NCI-H2029 (cell line): ENCODE measurements at places on chromosomes 13 and 19.
A peak's percentile ranks its signal among the peaks of the same experiment; 100 is the strongest.

DNA sequence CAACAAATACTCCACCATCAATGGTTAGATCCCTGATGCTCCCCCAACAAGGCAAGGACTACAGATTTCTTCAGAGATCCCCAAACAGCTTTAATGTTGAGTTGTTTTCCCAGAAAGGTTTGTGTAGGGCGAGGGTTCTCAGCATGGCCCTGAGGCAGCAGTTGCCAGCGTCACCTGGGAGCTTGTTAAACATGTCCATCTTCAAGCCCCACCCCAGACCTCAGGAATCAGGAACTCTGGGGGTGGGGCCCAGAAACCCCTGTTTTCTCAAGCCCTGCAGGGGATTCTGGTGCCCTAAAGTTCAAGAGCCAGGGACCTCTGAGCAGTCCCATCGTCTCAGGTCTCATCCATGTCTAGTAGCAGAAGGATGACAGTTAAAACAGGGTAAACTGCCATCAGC, 9.6 kb downstream of the EFNB2 start:
- DNase-seq = no peak

DNA sequence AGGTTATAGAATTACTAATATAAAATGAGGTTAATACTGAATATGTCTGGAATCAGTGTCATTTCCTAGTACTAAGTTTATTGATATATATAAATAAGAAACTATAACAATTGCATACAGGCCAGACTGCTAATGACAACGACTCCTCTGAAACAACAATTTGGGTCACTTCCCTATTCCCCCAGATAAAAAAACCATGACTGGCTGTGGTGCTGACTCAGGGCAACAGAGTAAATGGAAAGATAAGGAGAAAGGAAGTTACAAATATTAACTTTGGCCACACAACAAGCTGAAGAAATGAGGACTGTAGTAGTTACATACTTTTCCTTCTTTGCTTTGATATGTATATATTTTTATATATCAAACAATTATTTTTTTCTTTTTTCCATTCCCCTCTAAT, 263.7 kb upstream of the PCDH9 start:
- DNase-seq = no peak

DNA sequence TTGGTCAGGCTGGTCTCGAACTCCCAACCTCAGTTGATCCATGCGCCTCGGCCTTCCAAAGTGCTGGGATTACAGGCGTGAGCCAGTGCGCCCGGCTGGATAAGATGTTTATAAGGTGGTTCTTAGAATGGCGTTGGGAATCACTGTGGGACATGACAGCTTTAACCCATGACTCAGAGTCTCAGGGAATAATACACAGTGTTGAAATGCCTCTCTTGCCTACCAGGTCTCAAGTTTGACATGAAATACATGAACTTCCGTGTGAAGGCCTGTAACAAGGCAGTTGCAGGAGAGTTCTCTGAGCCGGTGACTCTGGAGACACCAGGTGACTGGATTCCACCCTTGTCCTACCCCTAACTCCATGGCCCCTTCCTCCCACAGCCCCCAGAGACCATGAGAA, 12.6 kb downstream of the FSD1 start:
- no peak for DNase-seq

DNA sequence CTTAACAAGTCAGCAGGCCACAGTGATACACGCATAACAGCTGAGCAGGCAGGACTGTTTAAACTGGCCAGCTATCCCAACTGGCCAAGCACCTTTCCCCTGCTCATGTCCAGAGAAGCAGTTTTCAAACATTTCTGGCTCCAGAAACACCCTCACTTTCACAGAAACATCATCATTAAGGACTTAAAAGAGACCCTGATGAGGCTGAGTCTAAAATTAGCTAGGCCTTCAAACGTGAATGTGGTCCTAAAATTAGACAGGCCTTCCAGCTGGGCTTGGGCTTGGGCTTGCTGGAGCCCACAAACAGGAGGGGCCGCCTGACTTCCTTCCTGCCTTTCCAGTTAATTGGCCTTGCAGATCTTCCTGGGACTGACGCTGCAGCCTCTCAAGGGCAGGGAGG, 334.2 kb downstream of the DNAJC15 start:
- DNase-seq = no peak

GRCh38 chr13:51624695-51625345, 40.6 kb downstream of the WDFY2 start:
- no peak for DNase-seq

DNA sequence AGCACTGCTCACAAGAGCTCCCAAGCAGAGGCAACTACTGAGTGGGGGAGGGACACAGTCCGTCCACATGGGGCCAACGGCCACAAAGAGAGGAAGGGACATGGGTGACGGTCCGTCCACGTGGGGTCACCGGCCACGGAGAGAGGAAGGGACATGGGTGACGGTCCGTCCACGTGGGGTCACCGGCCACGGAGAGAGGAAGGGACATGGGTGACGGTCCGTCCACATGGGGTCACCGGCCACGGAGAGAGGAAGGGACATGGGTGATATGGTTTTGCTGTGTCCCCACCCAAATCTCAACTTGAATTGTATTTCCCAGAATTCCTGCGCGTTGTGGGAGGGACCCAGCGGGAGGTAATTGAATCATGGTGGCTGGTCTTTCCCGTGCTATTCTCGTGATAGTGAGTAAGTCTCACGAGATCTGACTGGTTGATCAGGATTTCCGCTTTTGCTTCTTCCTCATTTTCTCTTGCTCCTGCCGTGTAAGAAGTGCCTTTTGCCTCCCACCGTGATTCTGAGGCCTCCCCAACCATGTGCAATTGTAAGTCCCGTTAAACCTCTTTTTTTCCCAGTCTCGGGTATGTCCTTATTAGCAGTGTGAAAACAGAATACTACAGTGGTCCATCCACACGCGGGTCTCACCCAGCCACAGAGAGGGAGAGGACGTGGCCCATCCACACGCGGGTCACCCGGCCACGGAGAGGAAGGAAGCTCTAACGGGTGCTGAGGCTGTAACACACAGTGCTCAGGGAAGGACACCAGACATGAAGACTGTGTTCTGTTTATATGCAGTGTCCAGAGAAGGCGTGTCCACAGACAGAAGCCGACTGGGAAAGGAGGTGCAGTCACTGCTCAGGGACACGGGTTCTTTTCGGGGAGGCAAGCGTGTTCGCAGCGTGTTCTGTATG, 48.5 kb downstream of the GAS6 start:
- no peak for DNase-seq

GRCh38 chr13:109704771-109705635, 81.4 kb downstream of the IRS2 start:
- peak; percentile 80 for DNase-seq

DNA sequence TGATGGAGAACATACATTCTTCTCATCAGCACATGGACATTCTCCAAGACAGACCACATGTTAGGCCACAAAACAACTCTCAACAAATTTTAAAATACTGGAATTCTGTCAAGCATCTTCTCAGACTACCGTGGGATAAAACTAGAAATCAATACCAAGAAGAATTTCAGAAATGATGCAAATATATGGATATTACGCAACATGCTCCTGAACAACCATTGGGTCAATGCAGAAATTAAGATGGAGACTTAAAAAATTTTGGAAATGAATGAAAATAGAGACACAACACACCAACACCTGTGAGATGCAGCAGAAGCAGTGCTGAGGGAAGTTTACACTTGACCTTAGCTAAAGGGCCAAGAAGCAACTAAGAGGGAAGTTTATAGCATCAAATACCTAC, 162.8 kb downstream of the CACNA1A start:
- no peak for DNase-seq

DNA sequence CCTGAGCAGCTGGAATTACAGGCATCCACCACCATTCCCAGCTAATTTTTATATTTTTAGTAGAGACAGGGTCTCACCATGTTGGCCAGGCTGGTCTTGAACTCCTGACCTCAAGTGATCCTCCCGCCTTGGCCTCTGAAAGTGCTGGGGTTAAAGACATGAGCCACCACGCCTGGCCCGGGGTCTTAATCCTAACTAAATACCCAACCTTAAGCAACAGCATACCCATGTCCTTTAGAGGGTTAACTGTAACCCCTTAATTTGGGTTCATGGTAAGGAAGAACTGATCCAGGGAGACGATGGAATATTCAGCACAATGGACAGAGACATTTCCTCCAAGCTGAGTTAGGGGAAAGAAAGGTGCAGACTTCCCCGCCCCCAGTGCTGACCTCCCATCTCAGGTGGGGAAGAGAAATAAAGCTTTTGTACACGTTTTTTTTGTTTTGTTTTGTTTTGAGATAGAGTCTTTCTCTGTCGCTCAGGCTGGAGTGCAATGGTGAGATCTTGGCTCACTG, 8.7 kb upstream of the GALP start:
- DNase-seq = no peak

DNA sequence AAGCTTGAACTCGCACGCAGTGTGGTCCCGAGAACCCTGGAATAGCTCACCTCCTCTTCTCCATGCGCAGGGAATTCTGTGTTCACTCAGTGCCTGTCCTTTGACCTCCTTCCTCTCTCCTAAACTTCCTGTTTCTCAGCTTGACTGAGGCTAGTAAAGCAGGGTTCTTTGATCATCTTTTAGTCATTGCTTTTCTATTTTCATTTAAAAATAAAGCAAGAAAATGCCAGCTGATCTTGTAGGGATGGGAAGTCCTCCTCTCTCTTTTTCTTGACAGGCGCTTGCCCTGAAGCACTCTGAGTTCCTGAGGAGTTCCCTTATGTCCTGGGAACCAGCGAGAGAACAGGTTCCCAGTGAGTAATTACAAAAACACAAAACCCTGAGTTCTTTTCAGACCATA, 62.8 kb downstream of the ARHGEF7 start:
- no peak for DNase-seq

GRCh38 chr19:3047496-3048189, 14.7 kb downstream of the TLE5 start:
- DNase-seq = peak; percentile 73

- DNase-seq = no peak
Observed at GRCh38 chr13:67318860-67319259, 88.7 kb upstream of the PCDH9 start.

- no peak for DNase-seq
Observed at GRCh38 chr13:41389580-41389979, 67.8 kb upstream of the RGCC start.

- no peak for DNase-seq
Observed at GRCh38 chr19:38974624-38975213, 823 bp downstream of the FBXO17 start.

DNA sequence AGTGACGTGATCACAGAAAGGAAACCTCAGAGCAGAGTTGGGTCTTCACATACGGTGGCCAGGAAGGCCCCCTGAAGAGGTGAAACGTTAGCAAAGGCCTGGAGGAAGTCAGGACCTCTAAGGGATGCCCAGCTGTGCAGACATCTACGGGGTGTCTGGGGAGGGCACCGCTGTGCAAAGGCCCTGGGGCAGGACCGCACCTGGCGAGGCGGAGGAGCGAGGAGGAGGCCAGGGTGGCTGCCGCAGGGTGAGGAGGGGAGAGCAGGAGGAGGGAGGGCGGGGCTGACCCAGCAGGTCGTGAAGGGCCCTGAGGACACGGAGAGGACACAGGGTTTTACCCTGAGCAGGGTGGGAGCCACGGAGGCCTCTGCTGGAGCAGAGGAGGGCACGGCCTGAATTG, 11.8 kb upstream of the MADCAM1 start:
- DNase-seq = no peak

GRCh38 chr19:44776402-44777096, 1.1 kb upstream of the CBLC start:
- DNase-seq = no peak

DNA sequence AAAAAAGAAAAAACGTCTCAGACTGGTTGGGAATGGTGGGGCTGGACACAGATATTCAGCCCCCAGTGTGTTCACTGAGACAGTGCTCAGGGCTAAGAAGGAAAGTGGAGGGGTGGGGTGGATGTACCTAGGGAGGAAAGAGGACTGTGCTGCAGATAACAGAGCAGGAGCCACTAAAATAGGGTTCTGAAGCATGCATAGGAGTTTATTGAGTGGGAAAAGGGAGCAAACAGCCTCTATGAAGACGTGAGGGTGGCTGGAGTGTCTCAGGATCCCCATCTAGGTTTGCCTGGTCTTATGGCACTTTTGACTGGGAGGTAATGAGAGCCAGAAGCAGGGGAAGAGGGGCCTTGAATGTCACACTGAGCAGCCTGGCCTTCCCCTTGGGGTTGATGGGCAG, 3.4 kb downstream of the MEGF8 start:
- no peak for DNase-seq

DNA sequence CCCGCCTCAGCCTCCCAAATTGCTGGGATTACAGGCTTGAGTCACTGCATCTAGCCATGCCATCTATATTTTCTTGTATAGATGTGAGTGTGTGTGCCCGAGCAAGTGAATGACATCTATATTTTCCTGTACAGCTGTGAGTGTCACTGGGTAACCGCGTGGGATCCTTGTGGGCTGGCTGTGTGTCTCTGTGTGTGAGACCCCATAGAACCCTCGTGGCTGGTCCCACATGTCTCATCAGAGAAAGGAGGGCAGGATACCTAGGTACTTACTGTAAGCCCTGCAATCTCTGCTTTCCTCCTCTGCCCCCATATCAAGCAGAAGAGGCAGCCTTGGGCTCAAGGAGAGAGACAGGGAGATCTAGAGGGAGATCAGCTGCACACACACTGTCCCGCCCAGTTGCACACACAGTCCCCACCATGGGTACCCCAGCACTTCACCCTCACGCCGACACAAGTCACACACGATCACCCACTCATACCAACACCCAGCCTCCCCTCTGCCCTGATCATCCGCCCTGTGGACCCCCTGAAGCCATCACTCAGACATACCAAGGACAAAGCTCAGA, 655 bp downstream of the DENND1C start:
- DNase-seq = no peak

GRCh38 chr19:35155441-35155840, 906 bp downstream of the FXYD5 start:
- DNase-seq = no peak

GRCh38 chr19:36837176-36837905, 846 bp downstream of the ZNF790 start:
- no peak for DNase-seq

- DNase-seq = no peak
Observed at GRCh38 chr19:55132453-55133129, 15.2 kb upstream of the PPP1R12C start.

DNA sequence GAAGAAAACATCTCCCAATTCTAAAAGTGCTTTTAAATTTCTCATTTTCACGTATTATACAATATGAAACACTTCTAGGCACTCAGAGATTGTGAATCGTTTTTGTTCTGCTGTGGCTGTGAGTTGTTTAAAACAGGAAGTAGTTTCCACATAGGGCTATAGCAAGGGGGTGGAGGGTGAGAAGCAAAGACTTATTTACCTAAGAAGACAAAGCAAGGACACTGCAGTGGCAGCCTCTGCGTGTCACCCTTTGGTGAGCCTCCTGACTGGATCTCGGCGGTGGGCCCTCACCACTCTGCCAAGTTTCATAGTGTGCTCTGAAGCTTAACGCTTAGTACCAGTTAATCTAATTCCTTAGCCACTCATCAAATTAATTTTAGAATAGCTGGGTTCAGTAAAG, 56.8 kb downstream of the TNFSF13B start:
- peak; percentile 56 for DNase-seq

GRCh38 chr19:31344403-31344802, 4.8 kb downstream of the TSHZ3 start:
- no peak for DNase-seq
